ENCODE measurements at places on chromosomes 5 and 9.

GRCh38 chr5:37957218-37957617 lies 117.4 kb upstream of the GDNF start:
- no peak for DNase-seq

DNA sequence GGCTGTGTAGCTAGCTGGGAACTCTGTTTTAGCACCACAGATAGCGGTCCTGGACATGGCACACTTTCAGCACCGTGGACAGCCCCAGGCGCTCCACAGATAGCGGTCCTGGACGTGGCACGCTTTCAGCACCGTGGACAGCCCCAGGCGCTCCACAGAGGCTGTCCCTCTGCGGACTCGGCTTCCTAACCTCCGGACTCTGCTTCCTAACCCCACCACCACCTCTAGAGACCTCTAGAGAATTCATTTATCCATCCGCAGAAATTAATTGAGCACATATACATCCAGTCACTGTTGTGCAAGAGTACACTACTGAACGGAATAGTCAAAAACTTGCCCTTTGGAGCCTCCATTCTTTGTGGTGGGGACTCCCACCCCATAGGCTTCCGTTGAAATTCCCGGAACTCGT lies 27.4 kb downstream of the UNC5A start:
- DNase-seq = peak; percentile 11

DNA sequence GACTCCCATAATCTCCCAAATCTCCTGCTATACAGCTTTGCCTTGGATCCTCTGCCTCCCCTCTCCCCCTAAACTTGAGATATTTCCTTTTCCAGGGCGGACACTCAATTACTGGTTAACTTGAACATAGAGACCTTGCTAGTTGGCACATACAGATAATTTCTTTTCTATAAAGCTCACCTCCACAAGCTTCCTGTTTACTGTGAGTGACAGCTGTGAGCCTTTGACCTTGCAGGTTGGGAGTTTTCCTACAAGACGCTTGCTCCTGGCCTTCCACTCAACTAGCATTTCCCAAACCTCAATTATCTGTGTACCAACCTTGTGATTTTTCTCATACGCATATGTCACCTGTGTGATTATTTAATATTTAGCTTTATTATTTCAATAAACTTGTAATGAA lies 114.5 kb downstream of the GNA14 start:
- DNase-seq = no peak

GRCh38 chr5:151156507-151157420 lies 815 bp downstream of the ANXA6 start:
- DNase-seq = no peak

All from stimulated activated CD4-positive, alpha-beta T cell treated with anti-CD3 and anti-CD28 coated beads, Interleukin-2, amount 100 ng/mL, for 4 hours (primary cell).